ENCODE measurements at places on chromosomes 6 and 20.

- H3K36me3 ChIP-seq, result no peaks in the 10 kb centered on the region
- no peaks in the 10 kb centered on the region for H3K27me3 ChIP-seq
- peaks cover 17% of the 10 kb centered on the region for H3K4me1 ChIP-seq
- no peak overlapping the region for H3K4me3 ChIP-seq
Observed at GRCh38 chr20:4812216-4812615, 90.5 kb downstream of the PRND start.

DNA sequence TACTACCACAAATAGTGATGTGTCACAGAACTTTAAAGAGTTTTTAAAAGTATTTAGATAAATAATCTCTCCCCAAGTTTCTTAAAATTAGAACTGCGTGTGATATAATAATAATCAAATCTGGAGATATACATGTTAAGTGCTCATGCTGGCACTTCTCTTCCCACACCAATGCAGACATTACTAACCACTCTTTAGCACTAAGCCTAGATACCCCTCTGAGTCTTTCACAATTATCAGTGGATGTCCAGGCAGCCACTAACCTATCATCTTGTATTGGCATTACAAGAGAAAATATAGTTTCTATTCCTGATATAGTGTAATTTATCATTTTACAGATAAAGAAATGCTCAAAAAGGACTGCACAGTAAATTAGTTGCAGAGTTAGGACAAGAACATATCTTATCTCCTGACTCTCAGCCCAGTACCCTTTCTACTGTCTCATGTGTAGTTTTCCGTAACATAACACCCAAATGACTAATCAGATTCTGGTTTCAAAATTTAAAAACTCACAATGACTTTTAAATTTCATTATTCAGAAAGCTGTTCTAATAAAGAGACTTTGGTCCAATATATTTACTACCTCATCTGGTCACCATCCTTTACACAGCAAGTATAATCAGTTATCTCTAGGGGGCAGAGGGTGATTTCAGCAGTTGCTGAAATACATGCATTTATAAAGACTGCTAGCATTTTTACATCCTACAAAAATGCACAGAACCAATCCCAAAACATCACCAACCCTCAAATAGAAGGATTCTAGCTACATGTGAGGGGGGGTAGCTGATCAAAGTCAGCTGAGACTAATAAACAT, 215.5 kb upstream of the MCHR2 start:
- H3K4me3 ChIP-seq, result no peak overlapping the region
- no peak overlapping the region for H3K27ac ChIP-seq
- H3K27me3 ChIP-seq, result peaks cover 4% of the 10 kb centered on the region
- no peaks in the 10 kb centered on the region for H3K36me3 ChIP-seq
- no peaks in the 10 kb centered on the region for H3K4me1 ChIP-seq

DNA sequence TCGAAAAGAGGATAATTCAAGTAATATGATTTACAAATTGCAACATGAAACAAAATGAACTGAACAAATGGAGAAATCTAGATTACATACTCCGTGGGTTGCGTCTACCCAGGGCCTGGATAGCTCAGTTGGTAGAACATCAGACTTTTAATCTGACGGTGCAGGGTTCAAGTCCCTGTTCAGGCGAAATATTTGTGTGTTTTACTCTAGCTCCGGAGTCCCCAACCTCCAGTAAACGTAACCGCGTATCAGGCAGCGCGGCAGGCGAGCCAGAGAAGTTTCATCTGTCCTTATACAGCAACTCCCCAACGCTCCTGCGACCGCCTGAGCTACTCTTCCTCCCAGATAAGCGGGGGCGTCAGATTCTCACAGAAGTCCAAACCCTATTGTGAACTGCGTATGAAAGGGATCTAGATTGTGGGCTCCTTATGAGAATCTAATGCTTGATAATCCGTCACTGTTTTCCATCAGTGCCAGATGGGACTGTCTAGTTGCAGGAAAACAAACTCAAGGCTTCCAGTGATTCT, 176.1 kb downstream of the TRIM27 start:
- no peaks in the 10 kb centered on the region for H3K27me3 ChIP-seq
- H3K36me3 ChIP-seq, result no peaks in the 10 kb centered on the region
- DNase-seq, result no peak
- no peaks in the 10 kb centered on the region for H3K4me1 ChIP-seq
- H3K27ac ChIP-seq, result no peak overlapping the region

- H3K27ac ChIP-seq, result no peak overlapping the region
- H3K36me3 ChIP-seq, result no peaks in the 10 kb centered on the region
- H3K27me3 ChIP-seq, result no peaks in the 10 kb centered on the region
- DNase-seq, result no peak
- H3K4me3 ChIP-seq, result no peak overlapping the region
Observed at GRCh38 chr6:36822506-36823269, 16.6 kb downstream of the CPNE5 start.

DNA sequence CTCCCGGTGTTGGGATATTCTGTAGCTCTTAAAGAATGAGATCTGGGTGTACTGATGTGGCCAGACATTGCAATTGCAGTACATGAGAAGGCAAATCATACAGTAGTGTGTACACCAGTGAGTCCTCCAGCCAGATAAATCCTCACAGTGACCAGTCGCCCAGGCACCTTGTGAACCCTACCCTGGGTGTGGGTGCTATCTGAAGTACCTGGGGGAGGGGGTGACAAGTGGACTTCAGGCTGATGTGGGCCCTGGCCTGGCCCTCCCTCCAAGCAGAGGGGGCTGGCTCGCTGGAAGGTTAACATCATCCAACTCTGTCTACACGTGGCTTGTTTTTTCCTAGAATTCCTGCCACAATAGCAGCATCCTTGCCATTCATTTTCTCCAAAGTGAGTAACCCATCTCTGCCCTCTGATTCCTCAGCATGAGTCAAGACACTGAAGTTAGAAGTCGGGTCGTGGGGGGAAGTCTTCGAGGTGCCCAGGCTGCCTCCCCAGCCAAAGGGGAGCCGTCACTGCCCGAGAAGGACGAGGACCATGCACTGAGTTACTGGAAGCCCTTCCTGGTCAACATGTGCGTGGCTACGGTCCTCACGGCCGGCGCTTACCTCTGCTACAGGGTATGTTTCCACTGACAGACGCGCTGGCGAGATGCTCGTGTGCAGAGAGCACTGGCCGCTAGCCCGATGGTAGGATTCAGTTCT, 70.8 kb downstream of the PTPN1 start:
- H3K4me3 ChIP-seq, result no peak overlapping the region
- H3K27ac ChIP-seq, result no peak overlapping the region
- H3K4me1 ChIP-seq, result no peaks in the 10 kb centered on the region
- H3K27me3 ChIP-seq, result no peaks in the 10 kb centered on the region
- no peak for DNase-seq

DNA sequence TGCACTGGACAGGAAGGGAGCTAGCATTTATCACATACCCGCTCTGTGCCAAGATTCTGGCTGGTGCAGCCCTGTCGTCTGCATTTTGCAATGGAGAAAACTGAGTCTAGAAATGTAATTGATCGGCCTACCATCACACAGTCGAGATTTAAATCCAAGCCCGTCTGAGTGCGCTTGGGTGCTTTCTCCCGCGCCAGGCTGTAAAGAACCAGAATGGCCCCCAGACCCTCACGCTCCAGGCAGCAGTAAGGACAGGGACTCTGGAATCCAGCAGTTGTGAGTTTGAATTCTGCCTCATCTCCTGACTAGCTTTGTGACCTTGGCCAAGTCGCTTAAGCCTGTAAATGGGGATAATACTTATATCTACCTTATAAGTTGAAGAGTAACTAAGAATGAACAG, 10.8 kb downstream of the DYNLRB1 start:
- no peaks in the 10 kb centered on the region for H3K27me3 ChIP-seq
- peaks cover 56% of the 10 kb centered on the region for H3K36me3 ChIP-seq
- H3K27ac ChIP-seq, result no peak overlapping the region
- no peak overlapping the region for H3K4me3 ChIP-seq

DNA sequence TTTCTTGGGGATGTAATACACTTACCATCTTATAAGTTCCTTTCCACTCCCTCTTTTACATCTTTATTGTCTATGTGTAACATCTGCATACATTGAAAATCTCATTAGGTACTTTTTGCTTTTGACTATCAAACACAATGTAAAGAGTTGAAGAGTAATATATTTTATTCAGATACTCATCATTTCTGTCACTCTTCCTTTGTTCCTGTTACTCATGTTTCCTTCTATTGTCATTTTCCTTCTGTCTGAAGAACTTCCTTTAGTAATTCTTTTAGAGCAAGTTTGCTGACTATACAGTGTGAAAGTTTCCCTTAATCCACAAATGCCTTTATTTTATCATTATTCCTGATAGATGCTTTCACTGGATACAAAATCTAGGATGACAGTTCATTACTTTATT, 339.8 kb downstream of the SOX4 start:
- H3K27ac ChIP-seq, result no peak overlapping the region
- H3K27me3 ChIP-seq, result no peaks in the 10 kb centered on the region
- no peaks in the 10 kb centered on the region for H3K4me1 ChIP-seq
- H3K4me3 ChIP-seq, result no peak overlapping the region
- no peak for DNase-seq

GRCh38 chr20:14673164-14673563, 335.8 kb upstream of the FLRT3 start:
- no peaks in the 10 kb centered on the region for H3K27me3 ChIP-seq
- H3K4me3 ChIP-seq, result no peak overlapping the region
- H3K4me1 ChIP-seq, result no peaks in the 10 kb centered on the region
- H3K27ac ChIP-seq, result no peak overlapping the region
- no peak for DNase-seq

DNA sequence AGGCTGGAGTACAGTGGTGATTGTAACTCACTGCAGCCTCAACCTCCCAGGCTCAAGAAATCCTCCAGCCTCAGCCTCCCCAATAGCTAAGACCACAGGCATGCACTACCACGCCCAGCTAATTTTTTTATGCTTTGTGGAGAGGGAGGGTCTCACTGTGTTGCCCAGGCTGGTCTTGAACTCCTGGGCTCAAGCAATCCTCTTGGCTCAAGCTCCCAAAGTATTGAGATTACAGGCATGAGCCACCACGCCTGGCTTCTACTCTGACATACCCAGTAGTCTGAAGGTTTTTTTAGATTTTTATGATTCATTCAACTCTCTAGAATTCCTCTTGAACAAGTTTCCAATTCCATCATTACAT, 1.3 kb upstream of the ARHGAP18 start:
- H3K36me3 ChIP-seq, result no peaks in the 10 kb centered on the region
- H3K27me3 ChIP-seq, result no peaks in the 10 kb centered on the region
- DNase-seq, result no peak
- no peak overlapping the region for H3K4me3 ChIP-seq
- H3K27ac ChIP-seq, result no peak overlapping the region

DNA sequence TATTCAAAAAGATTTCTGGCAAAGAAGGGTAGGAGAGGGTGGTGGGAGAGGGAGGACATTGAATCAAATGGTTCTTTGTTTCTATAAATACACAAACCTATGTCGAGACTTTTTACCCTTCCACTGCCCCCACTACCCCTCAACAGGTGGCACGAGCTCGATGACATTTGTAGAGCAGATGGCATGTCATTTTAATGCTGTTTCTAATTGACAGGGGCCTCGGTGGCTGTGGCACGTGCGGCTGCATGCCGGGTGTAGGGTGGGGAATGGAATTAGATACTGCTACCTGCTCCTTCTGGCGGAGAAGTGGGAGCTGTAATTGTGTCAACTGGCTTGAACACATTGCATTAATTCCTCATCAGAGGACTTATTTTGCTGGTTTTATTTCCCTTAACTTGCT, 29.1 kb upstream of the SASH1 start:
- DNase-seq, result no peak
- peaks cover 3% of the 10 kb centered on the region for H3K4me1 ChIP-seq
- no peak overlapping the region for H3K27ac ChIP-seq
- H3K4me3 ChIP-seq, result no peak overlapping the region
- no peaks in the 10 kb centered on the region for H3K27me3 ChIP-seq

GRCh38 chr6:5468586-5468985, 207.3 kb downstream of the FARS2 start:
- H3K4me3 ChIP-seq, result no peak overlapping the region
- H3K27me3 ChIP-seq, result no peaks in the 10 kb centered on the region
- H3K4me1 ChIP-seq, result peaks cover 4% of the 10 kb centered on the region
- DNase-seq, result no peak
- no peaks in the 10 kb centered on the region for H3K36me3 ChIP-seq

DNA sequence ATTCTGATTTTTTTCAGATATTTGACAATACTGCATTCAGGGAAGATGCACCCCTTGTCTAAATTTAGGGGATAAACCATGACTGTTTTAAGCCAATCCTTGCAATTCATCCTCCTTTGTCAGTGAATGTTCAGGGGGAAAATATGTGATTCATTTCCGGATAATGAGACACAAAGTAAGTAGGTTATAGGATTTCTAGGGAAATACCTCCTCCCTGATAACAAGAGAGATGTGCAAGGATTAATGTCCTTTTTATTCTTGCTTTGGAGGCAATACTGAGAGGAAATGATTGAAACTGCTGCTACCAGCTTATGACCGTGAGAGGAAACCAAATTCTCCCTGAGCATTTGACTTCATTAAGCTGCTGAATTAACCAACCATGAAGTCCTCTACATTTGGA, 161.3 kb upstream of the EYA4 start:
- H3K4me1 ChIP-seq, result no peaks in the 10 kb centered on the region
- no peak for DNase-seq
- H3K36me3 ChIP-seq, result no peaks in the 10 kb centered on the region
- no peak overlapping the region for H3K4me3 ChIP-seq
